ENCODE measurements at places on chromosomes 2 and 18.

GRCh38 chr2:172582656-172583055 is 26.8 kb downstream of the PDK1 start:
- no peak for DNase-seq

GRCh38 chr2:218256612-218257350 is 4.0 kb upstream of the GPBAR1 start:
- no peak for DNase-seq

- no peak for DNase-seq
Measured at GRCh38 chr2:28544405-28544921, 48.6 kb downstream of the PLB1 start.

DNA sequence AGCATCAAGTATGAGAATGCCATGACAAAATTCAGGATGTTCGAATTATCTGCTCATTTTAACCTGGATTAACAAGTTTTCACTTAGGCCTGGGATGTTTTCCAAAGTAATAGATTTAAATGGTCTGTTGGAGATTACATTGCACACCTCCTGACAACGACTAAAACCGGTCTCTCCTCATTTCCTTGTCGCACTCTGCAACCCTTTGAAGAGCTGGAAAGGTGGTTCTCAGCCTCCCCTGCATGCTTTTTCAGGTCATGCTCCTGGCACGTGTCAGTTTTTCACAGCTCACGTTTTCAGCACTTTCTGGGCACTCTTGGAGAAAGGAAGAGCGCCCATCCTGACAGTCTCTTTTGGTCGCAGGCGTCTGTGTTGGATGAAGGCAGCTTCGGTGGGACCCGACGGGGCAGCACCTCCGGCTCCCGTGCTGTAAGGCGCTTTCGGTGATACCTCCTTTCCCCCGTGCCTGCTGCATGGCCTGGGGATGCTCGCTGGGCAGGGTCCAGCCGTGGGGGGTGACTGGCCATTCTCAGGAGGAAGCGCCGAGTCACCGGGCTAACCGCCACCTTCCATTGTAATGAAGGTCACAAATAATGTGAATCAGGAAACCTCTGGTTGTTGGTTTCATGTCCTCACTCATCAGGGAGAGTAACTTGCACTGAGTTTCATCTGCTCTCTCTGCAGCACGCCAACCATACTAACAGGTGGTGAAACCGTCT is 63.5 kb upstream of the RBM44 start:
- DNase-seq, result no peak

DNA sequence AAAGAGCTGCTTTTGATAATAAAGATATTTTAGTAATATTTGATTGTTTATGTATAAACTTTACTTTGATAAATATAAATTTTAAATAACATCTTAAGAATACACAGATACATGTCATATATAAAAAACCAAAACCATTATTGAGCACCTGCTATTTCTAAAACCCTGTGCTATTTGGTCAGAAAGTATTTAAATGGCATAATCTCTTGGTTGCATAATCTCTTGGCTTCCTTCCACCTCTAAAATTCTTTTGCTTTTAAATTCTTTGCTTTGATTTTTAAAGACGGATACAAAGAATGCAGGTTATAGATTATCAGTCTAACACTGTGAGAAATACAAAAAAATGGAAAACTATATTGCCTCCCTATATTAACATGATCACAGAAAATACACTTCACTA is 36.9 kb downstream of the ACMSD start:
- peak; percentile 10 for DNase-seq

DNA sequence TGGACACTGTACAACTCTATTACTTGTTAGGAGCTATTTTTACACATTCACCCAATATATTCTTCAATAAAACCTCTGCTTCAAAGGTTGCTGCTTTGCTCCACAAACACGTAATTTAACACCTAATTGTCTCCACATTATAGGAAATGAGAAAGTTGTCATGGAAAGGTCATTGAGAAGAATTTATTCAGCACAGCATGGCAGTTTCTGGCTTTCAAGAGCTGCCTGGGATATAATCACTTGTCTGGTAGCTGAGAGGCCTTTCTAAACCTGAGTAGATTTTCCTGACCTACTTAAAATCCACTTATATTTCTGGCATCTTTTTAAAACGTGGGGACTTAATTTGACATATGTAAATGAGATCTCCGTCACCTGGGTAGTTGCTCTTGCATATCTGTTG is 216.1 kb downstream of the ZNF804A start:
- DNase-seq, result no peak

DNA sequence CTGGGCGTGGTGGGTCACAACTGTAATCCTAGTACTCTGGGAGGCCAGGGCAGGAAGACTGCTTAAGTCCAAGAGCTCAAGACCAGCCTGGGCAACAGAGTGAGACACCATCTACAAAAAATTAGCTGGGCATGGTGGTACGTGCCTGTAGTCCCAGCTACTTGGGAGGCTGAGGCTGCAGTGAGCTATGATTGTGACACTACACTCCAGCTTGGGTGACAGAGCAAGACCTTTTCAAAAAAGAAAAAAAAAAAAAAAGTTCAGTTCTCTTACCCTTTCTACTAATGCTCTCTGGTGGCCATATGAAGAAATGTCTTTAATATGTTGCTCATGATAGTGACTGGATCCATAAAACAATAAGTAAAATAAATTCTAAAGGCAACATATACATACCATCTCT is 14.9 kb downstream of the TYW5 start:
- DNase-seq, result no peak

DNA sequence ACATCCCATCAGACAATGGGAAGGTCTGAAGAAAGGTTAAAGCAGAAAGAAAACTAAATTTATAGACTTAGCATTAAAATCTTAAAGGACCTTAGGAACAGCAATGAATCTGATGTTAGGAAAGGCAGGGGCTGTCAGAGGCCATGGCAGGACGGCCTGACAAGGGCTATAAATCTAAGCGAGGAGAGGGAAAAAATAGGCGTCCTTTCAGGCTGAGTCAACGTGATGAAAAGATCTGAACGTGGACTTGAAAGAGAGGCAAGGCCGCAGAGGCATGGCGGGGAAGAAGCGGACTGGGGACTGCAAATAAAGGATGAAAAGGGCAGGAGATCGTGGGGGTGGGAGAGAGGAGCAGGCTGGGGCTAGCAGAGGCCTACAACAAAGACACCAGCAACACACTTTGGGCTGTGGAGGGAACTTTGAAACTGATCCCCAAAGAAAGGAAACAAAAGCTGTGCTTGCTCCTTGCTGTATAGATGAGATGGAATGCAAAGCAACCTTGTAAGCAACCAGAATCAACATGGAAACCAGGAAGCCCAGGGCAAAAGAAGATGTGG is 145.6 kb downstream of the NRP2 start:
- no peak for DNase-seq

- no peak for DNase-seq
Measured at GRCh38 chr2:33111002-33111446, 164.3 kb downstream of the LTBP1 start.

DNA sequence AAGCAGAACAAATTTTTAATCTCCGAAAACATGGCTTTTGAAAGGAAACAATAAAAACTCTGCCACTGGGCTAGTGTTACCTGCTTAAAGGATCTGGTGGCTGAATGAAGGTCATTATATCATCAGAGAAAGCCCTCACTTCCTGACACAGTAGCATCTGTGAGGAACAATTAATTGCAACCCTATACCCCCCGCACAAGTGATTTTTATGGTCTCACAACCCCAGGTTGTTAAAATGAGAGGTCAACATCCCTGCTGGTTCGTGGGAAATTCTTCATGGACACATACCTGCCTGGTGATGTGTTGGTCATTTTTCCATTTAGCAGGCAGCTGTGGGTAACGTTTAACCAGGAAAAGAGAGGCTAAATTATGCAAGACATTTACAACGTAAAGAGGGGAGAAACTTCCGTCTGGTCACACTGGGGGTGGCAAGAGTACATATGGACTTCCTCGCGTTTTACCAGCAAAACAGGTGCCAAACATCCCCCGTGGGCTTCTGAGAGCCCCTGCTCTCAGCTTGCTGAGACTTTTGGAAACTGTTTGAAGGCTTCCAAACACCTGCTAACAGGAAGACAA is 29.2 kb downstream of the NIFK start:
- no peak for DNase-seq

Measured in HS-5 (cell line).